ENCODE measurements at places on chromosomes 11 and 22.

DNA sequence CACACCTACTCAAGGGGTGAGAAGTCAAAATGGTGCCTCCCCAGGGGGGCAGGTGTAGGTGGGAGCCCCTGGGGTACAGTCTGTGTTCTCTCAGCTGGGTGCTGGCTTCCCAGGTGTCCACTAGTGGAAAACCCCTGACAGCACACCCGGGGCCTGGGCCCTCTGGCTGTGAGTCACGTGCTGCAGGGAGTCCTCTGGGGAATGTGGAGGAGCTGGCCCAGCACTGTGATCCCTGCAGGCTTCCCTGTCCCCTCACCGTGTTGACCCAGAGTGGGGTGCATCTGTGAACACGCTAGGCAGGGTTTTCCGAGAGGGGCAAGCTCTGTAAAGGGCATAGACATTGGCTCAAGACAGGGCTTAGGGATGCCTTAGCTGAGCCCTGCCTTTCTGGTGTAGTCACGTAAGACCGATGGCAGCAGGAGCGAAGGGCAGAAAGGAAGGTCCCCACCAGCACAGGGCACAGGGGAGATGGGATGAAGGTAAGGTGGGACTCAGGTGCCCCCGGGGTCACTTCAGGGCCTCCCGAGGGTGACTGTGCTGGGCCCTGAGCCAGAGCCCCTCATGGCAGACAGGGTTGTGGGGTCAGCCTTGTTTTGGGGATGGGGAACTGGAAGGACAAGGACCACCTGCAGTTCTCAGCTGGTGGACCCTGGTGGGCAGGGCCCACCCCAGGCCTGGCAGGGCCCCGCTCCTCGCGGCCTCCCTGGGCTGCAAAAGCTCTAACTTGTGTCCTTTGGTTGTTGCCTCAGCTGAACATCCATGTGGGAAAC lies 14.1 kb downstream of the DERL3 start:
- DNase-seq: no peak

DNA sequence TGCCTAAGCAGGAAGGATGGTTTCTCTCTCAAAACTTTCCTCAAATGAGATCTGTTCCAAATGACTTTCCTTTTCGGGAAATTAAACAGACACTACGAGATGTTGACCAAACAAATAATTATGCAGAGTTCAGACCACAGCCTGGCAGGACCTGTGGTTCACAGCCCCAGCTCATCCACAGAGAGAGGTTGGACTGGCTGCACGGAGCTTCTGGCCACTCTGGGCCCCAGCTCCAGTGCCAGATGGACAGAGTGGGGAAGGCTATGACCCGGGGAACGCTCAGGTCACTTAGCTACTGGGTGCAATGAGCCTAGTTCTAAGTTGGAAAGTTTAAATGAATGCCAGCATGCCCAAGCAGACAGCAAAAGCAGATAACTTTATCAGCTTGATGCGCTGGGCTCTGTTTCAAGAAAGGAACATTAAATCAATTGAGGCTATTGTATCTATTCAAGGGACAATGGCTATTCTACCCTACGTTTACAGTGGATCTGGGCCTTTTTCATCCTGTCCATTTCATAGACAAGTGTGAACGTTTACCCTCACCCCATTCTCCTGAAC lies 155.7 kb upstream of the NARS2 start:
- DNase-seq: no peak

GRCh38 chr11:82996966-82997606 lies 74.6 kb downstream of the RAB30 start:
- no peak for DNase-seq

GRCh38 chr11:128582496-128583366 lies 4.6 kb downstream of the ETS1 start:
- DNase-seq: no peak

- DNase-seq: no peak
Observed at GRCh38 chr11:129590753-129591475, 215.3 kb downstream of the BARX2 start.

DNA sequence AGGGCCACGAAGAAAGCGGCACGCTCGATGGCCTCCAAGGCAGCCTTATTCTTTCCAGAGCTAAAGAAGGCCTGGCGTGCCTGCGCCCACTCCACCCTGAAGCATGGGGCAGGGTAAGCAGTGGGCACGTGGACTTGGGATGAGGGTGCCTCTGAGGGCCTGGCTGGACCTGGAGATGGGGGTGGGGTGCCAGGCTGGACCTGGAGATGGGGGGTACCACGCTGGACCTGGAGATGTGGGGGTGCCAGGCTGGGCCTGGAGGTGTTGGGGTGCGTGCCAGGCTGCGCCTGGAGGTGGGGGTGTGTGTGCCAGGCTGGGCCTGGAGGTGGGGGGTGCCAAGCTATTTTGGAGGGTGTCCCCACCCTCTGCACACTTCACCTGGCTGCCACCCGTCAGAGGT lies 5.3 kb downstream of the CPT1B start:
- no peak for DNase-seq

- DNase-seq: no peak
Observed at GRCh38 chr11:132035228-132035627, 664.8 kb downstream of the NTM start.

DNA sequence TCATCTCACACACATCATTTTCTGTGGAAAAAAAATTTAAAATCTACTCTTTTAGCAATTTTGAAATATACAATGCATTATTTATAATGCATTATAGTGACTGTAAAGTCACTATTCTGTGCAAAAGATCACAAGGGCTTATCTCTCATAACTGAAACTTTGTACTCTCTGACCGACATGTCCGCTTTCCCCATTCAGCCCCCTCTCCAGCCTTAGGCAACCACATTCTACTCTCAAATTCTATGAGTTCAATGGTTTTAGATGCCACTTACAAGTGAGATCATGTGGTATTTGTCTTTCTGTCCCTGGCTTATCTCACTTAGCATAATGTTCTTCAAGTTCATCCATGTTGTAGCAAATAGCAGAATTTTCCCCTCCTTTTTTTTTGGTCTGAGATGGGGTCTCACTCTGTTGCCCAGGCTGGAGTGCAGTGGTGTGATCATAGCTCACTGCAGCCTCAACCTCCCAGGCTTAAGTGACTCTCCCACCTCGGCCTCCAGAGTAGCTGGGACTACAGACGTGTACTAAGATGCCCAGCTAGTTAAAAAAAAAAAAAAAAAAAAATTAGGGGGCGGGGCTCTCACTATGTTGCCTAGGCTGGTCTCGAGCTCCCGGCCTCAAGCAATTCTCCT lies 44.5 kb downstream of the SYN3 start:
- DNase-seq: no peak

DNA sequence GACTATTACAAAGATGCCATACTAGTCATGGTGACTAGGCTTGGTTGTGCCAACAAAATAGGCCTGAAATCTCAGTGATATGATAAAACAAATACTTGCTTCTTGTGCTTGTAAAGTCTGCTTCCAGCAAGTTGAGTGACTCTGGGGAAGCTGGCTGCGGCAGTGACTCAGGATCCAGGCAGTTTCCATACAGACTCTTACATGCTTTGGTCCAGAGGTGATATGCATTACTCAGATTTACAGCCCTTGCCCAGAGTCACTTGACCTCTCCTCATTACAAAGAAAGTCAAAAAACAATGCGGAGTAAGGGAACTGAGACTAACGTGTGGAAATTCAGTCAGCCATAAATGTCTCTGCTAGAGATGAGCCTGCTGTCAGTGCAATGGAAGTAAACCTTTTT lies 387.5 kb downstream of the KCNA4 start:
- no peak for DNase-seq

- DNase-seq: no peak
Observed at GRCh38 chr22:27274770-27275449, 526.6 kb downstream of the MN1 start.
